A549 (cell line): ENCODE measurements at places on chromosomes 5 and 9.

DNA sequence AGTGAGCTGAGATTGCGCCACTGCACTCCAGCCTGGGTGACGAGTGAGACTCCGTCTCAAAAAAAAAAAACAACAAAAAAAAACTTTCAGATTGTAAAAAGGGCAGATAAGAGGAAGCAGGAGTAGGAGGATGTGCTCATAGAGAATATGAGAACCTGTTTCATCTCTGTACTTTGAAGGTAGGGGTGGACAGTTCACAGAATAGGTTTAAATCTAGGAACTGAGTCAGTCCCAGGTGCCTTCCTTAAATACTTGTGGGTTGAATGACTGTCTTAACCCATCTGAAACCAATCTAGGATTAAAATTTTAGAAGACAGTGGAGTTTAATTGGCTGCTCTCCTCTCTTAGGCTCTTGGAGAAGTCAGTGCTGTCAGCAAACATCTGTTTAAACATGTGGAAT lies 12.4 kb downstream of the POLK start:
- no peak for DNase-seq

DNA sequence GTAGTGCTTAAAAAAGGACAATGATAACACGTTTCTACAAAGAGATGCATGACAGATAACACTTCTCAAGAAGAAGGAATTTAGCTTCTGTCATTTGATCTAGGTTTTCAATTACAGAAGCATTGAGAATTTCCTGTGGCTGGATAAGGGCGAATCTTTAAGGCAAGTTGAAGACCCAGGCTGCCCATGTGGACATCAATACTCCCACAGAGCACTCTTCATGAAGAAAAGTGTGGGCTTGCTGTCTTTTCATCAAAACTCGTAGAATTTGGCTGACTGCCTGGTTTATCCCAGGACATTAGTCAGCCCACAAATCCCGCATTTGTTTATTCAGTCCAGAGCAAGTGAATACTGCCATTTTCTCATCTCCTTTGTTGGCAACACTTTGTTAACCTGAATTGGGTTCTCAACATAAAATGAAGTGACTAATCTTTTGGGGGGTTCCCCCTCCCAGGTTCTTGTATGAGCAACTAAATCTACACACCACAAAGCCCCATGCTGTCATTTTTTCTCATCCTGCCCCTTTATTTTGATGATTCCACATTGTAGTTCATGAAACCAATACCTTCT lies 43.4 kb upstream of the CDKN2B start:
- no peak for DNase-seq

DNA sequence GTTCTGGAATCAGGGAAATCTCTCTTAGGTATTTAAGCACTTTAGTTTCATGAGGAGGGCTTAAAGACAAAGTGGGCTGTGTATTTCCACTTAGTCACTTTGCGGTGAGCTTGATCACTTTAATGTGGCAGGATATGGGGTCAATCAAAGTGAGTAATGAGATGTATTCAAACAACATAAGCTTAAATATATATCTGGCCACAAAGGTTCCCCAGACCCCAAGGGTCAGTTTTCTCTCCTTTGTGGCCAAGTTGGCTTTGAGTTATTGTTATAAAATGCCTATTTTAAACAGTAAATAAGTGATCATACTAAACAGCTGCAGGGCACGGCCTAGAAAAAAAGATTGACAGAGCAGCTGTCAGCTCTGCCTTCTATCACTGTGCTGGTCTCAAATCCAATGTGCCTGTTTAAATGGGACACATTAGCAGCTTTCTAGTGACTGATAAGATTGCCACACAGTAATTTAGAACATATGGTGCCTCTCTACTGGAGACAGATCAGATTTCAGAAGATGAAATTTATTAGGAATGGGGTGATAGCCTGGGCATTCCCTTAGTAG lies 363.9 kb downstream of the AGTPBP1 start:
- DNase-seq = no peak

- no peak for DNase-seq
Measured at GRCh38 chr9:113879911-113880310, 3.8 kb downstream of the ZNF618 start.

DNA sequence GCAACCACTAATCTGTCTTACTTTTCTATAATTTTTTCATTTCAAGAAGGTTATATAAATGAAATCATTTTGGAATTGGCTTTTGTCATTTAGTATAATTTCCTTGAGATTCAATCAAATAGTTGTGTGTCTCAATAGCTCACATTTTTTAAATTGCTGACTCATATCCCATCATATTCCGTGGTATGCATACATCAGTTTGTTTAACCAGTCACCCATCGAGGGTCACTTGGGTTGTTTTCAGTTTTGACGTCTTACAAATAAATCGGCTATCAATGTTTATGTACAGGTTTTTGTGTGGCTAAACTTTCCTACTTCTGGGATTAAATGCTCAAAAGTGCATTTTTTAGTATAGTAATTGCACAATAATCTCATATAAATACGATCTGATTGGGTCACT lies 185.5 kb downstream of the TAF11L14 start:
- DNase-seq = peak; percentile 47

DNA sequence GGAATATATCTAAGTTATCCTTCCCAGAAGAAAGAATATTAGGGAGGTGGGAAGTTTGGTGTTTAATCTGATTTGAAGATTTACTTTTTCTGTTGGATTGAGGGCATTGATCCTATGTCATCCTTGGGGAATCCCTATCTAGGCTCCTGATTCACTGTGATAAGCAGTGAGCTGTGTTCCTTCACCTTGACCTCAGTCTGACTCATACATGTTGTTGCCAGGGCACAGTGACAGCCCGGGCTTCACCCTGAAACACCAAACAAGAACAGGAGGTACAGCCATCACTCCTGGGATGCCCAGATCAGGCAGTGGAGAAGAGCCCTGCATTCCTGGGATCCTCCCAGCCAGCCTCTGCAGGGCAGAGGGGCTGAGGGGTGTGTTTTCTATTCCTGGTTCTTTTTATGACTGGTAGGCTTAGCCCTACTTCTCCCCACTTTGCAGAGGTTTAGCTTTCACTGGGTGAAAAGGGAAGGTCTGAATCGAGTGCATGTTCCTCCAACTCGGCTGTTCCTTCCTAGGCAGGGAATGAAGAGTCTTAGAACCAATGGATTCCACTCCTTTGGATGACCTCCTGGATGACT lies 3.1 kb upstream of the FAM53C start:
- DNase-seq = no peak

DNA sequence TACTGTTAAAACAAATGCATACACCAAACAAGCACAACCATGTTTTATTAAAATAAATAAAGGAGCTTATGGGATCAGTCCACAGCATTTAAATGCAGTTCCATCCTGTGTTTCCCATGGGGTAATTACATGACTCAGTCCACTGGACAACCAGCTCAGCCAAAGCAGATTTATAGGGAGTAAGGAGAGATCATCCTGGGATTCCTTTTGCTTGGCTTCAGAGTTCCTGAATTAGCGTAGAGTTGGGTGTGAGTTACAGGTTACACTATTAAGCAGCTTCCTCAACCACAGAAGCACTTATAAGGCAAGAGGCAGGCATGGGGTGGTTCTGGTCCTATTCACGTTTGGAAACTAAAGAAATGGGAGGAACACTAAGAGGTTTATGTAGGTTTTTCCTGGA lies 381.1 kb upstream of the ACTBL2 start:
- DNase-seq = no peak

- no peak for DNase-seq
Measured at GRCh38 chr9:8371686-8372085, 572.1 kb upstream of the DMAC1 start.

DNA sequence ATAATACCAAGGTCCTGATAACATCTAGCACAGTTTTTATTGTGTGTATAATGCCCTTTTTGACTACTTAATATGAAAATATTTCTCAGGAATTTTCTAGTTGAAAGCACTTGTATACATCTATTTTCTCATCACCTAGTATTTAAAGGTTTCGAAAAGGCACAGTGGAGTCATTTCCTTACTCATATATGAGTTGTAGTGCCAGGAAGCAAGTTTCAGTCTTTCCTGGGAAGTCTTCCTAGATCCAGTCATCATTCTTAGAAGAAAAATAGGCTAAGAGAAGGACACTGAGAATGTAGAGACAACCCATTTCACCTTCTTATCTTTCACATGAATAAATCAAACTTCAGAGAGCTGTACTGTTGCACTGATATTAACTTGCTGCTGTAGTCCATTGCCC lies 70.2 kb downstream of the SLC25A46 start:
- DNase-seq = no peak

GRCh38 chr5:2660315-2660714 lies 91.2 kb downstream of the IRX2 start:
- no peak for DNase-seq

- DNase-seq = no peak
Measured at GRCh38 chr5:52743012-52743411, 44.7 kb upstream of the ITGA1 start.

GRCh38 chr9:90095682-90096081 lies 490.9 kb downstream of the GADD45G start:
- DNase-seq = no peak

DNA sequence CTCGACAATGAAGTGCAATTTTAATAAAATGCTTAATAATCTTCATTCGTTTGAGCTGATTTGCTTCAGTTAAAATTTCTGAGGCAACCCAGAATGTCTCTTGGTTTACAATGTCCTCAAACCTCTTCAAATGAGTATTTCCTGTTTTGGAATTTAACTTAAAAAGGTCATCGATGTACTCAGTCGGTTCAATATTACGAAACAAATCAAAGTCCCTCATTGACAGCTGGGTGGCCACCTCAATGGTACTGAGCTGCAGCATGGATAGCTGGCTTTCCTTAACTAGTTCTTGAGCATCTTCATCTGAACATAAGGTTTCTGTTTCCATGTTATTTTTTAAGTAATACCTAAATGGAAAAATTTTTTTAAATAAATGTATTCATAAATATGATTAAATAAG lies 173.3 kb downstream of the RAPGEF6 start:
- DNase-seq = no peak

DNA sequence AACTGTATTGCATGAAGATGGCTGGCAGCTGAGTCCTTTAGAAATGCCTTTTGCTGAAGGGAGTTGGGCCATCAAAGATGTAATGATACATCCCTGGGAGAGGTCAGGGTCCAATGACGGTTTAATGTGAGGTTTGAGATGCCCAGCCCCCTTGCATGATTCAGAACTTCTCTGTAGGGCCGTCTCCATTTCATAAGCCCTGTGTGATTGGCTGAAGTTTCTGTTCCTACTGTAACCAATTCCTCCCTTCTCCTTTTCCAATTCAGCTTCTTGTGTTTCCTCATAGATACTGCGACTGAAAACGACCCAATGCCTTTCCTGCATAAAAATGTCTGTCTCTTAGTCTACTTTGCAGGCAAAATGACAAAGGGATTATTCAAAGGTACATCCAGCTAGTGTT lies 47.9 kb upstream of the ST8SIA4 start:
- no peak for DNase-seq

DNA sequence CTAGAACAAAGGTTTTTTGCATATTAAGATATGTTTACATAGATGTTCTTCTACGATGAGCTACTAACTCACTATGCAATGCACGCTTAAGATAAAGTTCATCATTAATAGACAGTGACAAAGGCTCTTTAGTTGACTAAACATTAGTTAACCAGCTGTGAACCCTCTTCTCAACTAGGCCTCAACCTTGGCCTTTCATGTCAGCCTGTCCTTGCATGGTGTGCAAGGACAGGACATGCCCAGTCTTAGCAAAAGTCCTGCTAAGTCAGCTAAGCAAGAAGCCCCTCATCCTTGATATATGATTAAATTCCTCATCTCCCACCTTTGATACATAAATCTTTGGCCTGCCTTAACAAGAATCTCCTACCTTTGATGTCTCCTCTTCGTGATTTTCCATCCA lies 50.9 kb downstream of the PLPP1 start:
- no peak for DNase-seq

DNA sequence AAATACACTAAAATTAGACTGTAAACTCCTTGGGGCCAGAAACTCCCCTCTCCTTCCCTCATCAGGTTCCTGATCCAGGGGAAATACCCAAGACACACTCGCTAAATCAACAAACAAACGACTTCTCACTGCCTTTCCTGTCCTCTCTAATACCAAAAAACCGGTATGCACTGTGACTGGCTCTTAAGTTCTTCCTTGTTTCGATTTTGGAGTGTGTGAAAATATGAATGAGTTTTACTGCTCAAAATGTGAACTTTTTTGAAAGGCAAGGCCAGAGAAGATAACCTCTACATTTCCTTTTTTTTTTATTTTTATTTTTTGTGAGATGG lies 81.1 kb upstream of the EPB41L4B start:
- no peak for DNase-seq

DNA sequence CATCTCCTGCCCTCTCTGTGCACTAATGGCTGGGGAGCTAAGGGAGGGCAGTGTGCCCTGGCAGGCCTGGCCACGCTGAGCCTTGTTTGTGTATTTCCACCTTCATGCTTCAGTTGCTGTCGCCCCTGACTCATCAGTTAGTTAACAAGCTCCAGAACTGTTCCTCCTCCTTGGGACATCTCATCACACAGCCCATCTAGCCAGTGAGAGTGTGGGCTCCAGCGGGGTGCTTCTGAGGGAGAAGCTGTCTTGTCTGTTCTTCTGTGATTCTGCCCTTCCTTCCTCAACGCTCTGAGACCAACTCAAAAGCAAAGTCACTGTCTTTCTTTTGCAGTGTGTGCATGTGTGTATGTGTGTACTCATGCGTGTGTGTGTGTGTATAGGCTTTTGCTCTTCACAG lies 58.3 kb upstream of the CPEB4 start:
- DNase-seq = no peak

GRCh38 chr5:173670791-173671120 lies 54.3 kb upstream of the BOD1 start:
- DNase-seq = no peak

DNA sequence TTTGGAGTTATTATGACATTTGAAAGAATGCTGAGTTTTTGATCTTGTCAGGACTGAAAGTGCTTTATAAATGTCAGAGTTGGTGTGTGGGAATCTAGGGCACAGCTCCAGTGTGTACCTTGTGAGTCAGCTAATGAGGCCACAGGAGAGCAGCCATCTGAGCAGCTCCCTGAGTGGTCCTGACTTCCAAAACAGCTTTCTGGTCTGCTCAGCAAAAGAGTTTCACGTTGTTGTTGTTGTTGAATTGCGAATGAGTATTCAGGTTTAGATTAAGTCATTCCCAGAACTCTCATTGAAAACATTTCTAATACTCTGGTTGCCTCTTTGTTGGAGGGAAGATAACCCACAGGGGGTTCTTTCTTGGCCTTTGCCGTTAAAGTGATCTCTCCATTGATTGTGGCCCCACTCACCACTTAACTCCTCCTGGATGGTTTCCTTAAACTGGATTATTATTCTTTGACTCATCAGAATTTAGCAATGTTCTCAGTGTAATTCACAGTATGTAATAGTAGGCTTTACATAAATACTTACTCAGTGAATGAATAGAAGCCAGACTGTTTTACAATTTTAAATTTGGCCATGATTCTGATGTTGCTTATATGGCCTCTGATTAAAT lies 125.1 kb upstream of the SGCD start:
- DNase-seq = peak; percentile 32

- no peak for DNase-seq
Measured at GRCh38 chr5:157689942-157690689, 18.8 kb downstream of the C5orf52 start.

- no peak for DNase-seq
Measured at GRCh38 chr9:124894741-124895170, 32.8 kb downstream of the ARPC5L start.
